Right atrium auricular region (tissue), 2 donors: ENCODE measurements at places on chromosomes 13 and 19. TPM values are rescaled to one million over a fixed set of nuclear protein-coding genes. Genes with fewer than 3 reads are reported as not detected.

DNA sequence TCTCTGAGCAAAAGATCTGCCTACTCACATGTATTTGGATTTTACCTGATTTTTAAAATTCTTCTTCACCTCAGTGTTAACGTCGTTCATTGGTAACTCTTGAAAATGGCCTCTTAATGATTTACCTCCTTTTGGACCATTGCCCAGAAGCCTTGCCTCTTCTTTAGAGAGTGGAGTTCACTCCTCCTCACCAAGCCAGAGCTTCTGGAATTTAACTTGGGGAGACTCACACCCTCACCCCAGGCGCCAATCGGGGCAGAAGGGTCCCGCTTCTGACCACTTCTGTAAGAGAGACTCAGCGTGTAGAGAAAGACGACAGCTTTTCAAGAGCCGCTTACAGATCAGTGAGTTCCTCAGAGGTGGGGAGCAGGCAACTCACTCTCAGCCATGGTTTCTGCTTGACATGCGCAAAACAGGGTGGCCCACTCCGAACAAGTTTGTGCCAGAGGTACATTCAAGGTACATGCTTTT lies 2.7 kb downstream of the PNMA8C start:
- H3K4me1 ChIP-seq, result no peaks in the 10 kb centered on the region
- H3K27me3 ChIP-seq, result no peaks in the 10 kb centered on the region
- H3K27ac ChIP-seq, result peak overlapping the region; percentile 58
- no peaks in the 10 kb centered on the region for H3K36me3 ChIP-seq

The RXFP2 gene
- not detected for total RNA-seq

DNA sequence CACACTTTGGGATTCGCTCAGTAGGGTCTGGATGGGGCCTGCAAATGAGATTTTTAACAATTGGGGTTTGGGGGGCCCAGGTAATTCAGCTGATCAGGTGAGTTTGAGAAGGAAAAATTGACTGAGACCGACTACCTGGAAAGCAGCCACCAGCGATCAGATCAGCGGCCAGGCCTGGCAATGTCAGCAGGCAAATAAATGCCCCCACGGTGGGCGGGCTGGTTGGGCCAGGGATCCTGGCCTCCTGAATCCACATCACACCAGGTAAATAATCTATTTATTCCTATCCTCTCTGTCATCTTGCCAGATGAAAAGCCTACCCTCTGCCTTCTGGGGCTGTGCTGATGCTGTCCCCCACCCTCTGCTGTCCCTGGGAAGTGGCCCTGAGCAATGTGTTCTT lies 9.4 kb downstream of the NAPA start:
- H3K27me3 ChIP-seq, result no peaks in the 10 kb centered on the region
- no peak overlapping the region for H3K4me3 ChIP-seq
- peak overlapping the region; percentile 87 for H3K27ac ChIP-seq
- DNase-seq, result no peak
- H3K4me1 ChIP-seq, result no peaks in the 10 kb centered on the region

DNA sequence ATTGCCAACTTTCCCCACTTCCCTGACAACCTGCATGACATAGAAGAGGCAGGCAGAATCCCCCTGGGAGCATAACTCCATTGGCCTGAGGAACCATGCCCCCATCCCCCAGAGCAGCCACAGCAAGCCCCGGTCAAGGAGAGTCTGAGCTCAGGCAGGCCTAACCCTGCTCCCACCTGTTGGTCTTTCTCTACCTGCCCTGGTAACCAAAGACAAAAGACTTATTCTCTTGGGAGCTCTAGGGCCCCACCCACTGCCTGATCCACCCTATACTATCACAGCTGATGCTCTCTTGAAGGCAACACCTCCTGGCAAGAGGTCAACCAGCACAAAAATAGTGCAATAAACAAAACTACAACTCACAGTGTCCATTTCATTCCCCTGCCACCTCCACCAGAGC lies 59.3 kb downstream of the TNFSF13B start:
- no peak overlapping the region for H3K27ac ChIP-seq
- H3K4me3 ChIP-seq, result no peak overlapping the region
- DNase-seq, result no peak
- no peaks in the 10 kb centered on the region for H3K4me1 ChIP-seq
